Tibial nerve (tissue), 4 donors: ENCODE measurements at places on chromosomes 1 and 21.

GRCh38 chr1:226981386-226981817 lies 41.3 kb downstream of the COQ8A start:
- DNase-seq = no peak

GRCh38 chr21:26833460-26833939 lies 11.7 kb downstream of the ADAMTS1 start:
- no peak for DNase-seq

GRCh38 chr1:193589597-193590040 lies 403.2 kb upstream of the B3GALT2 start:
- no peak for DNase-seq

DNA sequence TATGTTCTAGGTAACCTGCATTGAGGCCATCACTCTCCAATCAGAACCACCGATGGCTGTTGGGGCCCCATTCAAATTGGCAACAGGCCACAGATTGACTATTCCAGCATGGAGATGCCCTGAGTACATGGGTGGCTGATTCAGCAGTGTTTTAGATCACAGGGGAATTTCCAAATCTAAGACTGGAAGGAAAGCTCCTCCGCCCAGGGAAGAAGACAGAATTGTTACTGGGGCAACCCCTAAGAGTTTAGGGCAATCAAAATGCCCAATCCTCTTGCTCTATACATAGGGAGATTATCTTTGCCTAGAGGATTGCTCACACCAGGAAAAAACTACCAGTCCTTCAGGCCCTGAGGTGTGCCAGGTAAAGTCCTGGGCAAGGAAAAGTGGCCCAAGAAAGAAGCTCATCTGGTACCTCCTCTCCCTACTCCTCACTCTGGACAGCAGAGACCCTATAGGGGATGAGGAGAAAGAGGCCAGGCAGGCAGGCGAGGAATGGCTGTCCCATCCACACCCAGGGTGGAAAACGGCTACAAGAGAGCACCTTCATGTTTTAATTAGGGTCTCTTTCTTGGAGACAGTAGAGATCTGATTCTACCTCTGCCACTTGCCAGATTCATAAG lies 5.8 kb downstream of the S100A8 start:
- no peak for DNase-seq

GRCh38 chr1:227401562-227402342 lies 83.5 kb upstream of the CDC42BPA start:
- DNase-seq = no peak

DNA sequence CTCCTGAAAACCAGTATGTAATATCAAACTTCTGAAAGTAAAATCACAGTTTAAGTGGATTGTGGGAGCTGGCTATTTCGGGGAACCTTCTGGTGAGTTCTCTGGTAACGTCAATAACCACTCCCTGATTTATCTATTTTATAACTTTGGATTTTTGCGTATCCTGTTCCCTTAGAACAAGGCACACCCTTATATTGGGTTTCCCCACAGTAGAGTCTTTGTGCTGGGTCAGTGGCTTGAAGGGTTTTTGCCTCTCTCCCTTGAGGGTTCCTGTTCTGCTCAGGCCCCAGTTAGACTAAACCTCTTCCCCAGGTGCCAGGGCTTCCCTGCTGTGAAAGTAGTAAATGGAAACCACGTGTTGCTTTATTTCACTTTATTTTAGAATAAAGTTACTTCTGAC lies 21.3 kb downstream of the CCN1 start:
- no peak for DNase-seq

- DNase-seq = no peak
Measured at GRCh38 chr21:42833439-42833815, 45.9 kb downstream of the WDR4 start.

DNA sequence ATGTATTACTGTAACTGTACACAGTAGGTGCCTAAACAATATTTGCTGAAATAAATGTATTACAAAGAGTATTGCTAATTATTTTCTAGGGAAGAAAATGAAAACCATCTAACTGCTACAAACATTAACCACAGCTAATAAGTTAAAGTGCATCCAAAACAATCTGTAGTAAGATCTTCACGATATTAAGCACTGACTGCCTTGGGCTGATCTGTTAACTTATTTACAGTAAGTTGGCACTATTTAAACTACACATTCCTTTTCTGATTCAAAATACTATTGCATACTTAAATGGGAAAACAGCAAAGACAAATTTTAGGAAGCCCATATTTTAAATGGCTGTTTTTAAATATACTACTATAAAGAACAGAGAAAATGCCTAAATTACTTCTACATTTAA lies 4.5 kb downstream of the EYA3 start:
- DNase-seq = no peak

DNA sequence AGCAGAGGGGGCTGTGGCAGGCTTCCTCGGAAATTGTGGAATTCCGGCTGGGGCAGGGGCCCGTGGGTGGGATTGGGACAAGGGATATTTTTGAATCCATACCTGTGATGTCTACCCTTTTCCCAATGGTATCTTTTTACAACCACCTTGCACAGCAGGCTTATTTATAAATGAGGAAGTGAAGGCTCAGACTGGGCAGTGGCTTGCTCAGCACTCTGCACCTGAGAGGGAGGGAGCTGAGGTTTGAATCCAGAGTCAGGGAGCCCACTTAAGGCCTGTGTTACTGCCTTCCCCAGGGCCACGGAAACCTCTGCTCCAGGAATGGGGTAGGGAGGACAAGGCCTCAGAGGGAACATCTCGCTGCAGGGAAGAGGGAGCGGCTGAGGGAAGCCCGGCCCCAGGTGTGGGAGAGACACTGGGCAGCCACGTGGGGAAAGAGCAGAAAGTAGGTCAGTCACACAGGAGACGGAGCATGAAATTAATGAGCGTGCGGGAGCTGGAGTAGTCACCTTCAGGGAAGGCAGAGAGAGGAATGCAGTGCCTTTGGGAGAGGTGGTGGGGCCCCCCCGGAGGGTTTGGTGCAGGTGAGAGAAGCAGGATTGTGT lies 35.4 kb upstream of the SCMH1 start:
- no peak for DNase-seq

DNA sequence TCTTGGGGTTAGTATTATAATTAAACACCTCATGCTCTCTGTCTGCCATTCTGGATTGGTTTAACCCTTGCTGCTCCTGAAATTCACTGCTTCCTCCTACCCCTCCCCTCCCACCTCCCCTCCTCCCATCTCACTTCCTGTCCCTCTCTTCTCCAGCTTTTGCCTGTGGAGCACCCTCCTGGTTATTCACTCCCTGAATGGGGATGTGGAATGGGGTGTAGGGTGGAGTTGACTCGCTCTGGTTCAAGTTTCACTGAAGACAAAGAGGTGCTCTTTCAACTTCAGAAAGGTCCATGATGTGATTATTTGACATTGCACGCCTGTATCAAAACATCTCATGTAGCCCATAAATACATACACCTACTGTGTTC lies 160.5 kb downstream of the PLXNA2 start:
- no peak for DNase-seq

DNA sequence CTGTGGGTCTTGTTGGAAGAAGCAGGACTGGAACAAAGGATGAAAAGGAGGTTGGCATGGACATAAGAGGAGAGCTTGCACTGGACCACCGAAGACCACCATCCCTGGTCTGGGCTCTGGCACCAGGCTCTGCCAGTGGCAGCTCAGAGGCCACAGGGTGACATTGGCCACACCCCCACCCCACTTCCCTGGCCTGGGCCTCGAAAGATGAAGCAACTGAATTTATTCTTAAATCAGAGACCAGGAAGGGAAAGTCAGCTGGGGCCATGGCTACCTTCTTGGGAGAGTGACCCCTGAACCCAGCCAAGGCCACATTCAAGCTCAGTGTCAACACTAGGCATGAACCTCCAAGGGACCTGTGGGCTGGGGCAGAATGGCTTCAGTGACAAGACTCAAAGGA lies 4.0 kb downstream of the KLHDC7A start:
- no peak for DNase-seq

DNA sequence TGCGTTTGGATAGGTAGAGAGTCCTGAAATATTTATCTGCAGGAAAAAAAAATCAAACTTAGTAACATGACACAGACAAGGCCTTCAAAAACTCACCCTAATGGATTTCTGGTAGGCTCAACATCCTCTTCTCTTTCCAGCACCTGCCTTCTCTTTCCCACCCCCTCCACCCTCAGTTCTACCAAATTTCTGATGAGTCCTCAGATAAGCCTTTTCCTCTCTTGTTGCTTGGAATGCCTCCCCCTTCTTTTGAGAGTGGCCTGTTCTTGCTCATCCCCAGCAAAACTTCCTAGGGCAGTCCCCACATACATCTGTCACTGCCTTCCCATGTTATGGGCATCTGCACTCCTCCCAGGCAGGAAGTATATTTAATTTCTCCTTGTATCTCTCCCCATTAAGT lies 7.6 kb upstream of the LBR start:
- DNase-seq = no peak

DNA sequence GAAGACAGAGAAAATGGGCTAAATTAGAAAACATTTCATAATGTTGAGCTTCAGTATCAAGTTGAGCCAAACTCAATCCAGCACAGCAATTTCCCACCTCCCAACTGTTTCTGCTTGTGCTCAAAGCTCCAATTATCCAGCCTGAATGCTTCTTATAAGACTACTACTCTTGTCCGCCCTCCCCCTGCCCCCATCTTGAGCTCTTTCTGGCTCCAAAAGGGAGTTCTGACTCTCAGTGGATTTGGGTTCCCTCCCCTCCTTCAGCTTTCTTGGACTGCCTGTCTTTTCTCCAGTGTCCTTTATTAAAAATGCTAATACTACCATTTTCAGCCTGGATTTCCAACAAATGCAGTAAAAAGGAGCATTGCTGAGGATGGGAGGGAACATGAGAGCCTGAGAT lies 174.8 kb downstream of the ASTN1 start:
- DNase-seq = no peak

DNA sequence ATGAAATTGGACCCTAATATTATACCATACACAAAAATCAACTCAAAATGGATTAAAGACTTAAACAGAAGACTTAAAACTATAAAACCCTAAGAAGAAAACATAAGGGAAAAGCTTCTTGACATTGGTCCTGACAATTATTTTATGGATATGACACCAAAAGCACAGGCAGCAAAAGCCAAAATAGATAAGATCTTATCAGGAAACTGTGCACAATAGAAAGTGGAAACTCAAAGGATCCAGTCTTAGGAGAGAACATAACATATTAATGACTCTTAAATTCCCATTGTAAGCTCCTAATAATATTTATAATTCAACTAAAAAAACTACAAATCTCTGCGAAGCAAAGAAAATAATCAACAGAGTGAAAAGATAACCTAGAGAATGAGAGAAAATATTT lies 39.8 kb downstream of the RGS13 start:
- no peak for DNase-seq

DNA sequence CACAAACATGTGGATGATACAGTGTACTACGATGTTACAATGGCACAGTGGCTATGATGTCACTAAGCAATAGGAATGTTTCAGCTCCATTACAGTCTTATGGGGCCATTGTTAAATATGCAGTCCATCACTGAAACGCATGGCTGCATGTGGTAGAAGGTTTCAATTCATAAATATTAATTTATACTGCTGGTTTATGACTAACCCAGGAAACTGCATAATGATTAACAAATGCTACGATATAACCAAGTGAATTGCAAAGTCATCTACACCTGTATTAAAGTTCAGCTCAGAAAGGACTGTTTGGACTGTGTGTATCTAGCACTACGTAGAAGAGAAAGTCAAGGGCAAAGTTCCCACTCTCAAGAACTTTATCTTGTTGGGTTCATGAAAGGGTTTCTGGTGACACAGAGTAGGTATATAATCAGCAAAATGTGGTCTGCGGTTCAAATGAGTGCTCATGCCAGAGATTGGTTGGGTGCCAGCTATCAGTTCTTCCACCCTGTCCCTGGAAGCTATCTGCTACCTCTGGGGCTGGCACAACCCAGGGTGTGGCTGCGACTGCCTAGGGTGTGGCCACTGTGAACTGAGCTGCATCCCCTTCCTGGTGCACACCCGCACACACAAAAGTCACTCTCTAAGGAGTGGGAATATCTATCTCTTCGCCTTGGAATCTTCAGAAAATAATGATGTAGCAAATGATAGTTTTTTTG lies 14.8 kb downstream of the MGST3 start:
- DNase-seq = no peak

DNA sequence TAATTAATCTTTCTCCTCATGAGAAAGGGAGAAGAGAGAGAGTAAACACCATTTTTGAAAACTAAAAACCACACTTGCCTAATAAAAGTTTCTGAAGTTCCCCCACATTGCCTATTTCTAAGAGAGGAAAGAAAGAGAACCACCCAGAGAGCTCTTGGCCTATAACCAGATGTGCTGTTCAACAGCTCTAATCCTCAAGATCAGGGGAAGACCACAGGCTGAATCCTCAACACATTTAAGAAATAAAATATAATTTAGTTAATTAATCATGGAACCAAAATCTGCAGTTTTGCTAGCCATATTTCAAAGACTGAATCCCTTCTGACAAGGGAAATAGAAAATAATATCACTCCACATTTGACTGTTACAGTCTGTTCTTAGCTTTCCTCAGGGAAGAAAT lies 11.9 kb downstream of the PRRX1 start:
- DNase-seq = no peak

- DNase-seq = no peak
Measured at GRCh38 chr1:207631137-207631536, 13.8 kb upstream of the CR1L start.

- no peak for DNase-seq
Measured at GRCh38 chr21:42670884-42671283, 17.5 kb downstream of the PDE9A start.

- no peak for DNase-seq
Measured at GRCh38 chr1:14486401-14487201, 111.9 kb upstream of the KAZN start.

DNA sequence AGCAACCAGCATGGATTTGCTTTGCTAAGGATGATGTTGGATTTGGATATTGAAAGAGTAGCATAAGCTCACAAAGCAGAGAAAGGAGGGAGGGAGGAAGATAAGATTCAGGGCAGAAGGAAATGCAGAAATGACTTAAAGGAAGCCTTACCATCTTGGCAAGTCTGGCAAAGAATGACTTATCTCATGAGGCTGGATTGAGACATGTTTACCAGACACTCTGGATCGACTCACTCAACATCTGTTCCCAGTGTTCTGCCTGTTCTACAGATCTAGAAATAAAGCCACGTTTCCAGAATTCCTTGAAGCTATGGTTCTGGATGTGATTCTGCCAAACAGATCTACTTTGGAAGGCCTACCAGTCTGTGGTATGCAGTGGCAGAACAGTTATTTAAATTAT lies 38.8 kb upstream of the CTBS start:
- DNase-seq = no peak

DNA sequence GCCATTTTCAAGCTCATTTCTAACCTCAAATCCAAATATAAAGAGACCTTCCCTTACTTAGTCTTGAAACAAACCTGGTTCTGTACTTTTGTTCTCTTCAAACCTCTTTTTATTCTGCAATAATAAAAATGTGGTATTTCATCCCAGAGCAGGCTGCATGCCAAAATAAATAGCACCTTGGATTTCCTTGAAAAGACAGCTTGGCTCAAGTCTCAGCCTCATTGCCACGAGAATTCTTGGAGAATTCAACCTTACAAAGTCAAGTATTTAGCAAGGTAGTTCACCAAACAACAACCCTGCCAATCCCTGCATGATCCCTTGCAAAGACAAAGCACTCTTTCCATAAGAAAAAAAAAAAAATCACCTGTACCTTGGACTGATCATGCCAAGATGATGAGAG lies 33.8 kb downstream of the KANK4 start:
- no peak for DNase-seq

GRCh38 chr1:7313826-7314225 lies 457.3 kb upstream of the VAMP3 start:
- no peak for DNase-seq
